AG08396 (cell line): ENCODE measurements at places on chromosomes 7 and 10.
A peak's percentile ranks its signal among the peaks of the same experiment; 100 is the strongest.

DNA sequence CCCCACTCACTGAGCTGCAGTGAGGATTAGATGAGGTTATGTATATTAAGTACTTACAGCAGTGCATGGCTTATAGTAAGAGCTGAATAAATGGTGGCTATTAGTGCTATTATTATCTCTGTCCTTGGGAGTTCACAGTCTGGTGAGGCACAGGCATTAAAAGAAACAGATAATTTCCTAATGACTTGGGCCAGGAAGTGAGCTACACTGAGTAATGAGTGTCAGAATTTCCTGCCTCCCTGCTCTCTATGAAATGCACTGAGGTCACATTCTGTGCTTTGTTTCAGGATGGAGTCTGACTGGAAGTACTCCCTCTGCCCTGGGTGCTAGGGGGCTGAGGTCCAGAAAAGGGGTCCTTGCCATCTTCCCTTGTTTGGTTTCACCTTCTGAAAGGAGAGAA is 48.7 kb upstream of the LOXL4 start:
- no peak for DNase-seq

GRCh38 chr7:116560021-116560970 is 35.5 kb downstream of the CAV1 start:
- no peak for DNase-seq

- no peak for DNase-seq
Measured at GRCh38 chr10:93357680-93358079, 124.5 kb downstream of the MYOF start.

GRCh38 chr10:46317889-46318288 is 31.1 kb downstream of the ANTXRL start:
- no peak for DNase-seq

- DNase-seq = peak; percentile 26
Measured at GRCh38 chr10:102919246-102919959, 1.3 kb downstream of the CNNM2 start.

DNA sequence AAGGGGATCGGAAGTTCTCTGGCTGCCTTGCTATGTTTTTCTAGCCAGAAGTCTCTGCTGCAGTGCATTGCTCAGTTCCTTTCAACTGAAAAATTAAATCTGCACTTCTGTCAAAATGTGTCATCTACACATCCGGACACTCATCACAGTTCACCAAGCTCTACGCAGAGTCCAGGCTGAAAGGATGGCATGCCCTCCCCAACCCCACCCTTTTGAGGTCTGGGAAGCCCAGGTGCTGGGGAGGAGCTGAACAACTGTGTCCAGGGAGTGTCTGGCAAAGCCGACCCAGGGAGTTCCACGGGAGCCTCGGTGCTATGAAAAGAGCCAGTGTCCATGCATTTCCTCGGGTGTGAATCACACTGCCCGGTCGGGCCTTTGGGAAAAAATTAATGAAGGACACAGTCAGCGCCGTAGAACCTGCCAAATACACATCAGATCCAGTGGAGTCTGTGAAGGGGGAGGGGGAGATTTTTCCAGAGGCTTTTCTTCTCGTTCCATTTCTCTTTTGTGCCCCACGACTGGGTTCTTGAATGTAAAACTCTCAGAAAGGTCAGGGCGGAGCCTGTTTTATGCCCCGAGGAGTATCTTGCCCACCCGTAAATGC is 757 bp upstream of the PALS2 start:
- peak; percentile 37 for DNase-seq

- no peak for DNase-seq
Measured at GRCh38 chr7:9407816-9408215, 974.4 kb downstream of the NXPH1 start.

DNA sequence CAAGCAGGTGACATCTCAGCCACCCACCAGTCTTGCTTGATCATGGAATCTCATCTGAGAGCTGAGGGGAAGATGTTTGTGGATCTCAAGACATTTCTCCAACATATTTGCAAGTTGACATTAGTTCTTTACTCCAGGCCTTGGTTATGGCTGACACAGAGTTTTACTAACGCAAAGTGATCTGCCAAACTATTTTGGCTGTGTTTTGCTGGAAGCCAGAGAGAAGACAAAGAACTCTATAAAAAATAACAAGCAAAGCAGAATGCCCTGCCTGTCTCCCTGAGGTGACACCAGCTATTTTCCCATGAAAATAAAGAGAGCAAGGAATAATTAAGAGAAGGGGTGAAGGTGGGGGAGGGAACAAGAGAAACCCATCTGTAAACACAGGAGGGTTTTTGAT is 286.4 kb downstream of the WDR11 start:
- DNase-seq = no peak

GRCh38 chr10:48941427-48942075 is 1.9 kb upstream of the LRRC18 start:
- DNase-seq = no peak

GRCh38 chr10:121435099-121435875 is 163.0 kb downstream of the FGFR2 start:
- no peak for DNase-seq

DNA sequence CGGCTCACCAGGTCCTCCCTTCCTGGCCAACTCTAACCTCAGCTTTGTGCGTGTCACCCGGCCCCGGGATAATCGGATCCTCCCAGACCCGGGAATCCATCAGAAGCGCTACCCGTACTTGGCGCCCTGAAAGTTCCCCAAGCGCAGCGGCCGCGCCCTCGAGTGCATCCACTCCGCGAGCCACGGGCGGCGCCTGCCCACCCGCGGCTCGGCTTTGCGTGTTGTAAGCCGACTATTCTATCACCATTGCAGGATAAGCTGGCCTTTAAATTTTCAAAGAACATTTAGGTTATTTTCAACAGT is 35.7 kb upstream of the EBLN1 start:
- DNase-seq = no peak

- no peak for DNase-seq
Measured at GRCh38 chr7:3892686-3893085, 591.6 kb downstream of the SDK1 start.

DNA sequence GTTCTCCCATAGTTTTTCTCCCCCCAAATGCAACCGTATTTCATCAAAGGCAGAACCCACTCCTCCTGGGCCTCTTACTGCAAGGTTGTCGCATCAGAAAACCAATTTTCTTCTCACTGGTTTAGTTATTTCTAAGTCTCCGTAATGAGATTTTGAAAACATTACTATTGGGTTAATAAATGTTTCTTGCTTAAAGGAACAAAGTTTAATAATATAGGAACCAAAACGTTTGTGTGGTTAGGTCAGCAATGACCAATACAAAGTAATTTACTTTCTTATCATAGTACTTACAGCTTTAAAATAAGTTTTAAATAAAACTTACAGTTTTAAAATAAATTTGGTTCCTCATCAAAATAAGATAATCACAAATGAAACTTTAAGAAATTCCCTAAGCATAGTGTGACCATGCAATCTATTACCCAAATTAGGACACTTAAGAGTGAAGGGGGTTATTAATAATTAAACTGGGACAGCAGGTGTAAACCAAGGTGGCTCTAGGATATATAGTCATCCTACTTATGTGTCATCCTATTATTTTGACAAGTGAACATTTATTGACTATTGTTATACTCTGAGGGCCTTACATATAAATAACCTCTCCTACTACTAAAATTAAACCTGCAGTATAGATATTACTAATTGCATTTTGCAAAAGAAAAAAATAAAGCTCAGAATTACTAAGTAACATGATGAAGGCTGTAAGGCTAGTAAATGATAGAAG is 415.4 kb upstream of the LRRN3 start:
- DNase-seq = no peak

DNA sequence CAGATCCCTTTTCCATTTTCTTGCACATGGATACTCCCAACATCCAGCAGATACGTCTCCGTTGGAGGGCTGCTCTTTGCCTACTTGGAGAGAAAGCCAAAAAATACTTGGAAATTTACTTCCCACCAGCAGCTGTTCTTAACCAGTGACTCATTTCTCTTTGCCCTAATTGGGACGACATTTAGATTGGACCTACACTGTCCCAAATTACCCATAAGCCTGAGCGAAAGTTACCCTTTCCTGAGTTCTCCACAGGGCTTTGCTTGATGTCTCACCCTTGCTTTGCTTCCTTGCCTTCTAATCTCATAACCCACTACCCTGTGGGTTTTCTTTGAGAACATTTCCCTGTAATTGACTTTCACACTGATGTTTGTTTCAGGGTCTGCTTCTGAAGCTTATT is 48.1 kb downstream of the SAMD8 start:
- no peak for DNase-seq

- DNase-seq = peak; percentile 45
Measured at GRCh38 chr10:75097666-75098285, 13.7 kb upstream of the SAMD8 start.
